ENCODE measurements at places on chromosomes 5 and 9.
A peak's percentile ranks its signal among the peaks of the same experiment; 100 is the strongest.

DNA sequence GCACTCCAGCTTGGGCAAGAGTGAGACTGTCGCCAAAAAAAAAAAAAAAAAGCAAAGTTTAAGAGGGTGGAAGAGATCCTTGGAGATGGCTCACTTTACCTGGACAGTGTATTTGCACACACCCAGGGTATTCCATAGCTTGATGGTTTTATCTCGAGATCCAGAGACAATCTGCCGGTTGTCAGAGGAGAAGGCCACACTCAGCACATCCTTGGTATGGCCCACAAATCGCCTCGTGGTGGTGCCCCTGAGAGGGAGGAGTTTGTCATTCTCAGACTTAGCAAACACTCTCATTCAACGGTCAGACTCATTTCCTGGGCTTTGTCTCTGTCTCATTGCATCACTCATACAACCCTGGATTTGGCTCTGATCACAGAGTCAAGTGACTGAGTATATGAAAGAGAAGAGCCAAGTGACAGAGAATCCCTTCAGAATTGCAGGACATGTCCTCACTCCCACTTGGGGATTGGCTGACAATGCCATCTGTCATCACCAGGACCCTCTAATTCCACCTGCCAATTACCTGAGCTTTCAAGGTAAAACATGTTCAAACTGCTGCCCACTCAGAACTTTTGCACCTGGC, 2.2 kb downstream of the RACK1 start:
- peak; percentile 84 for DNase-seq

GRCh38 chr5:28544501-28544900, 1506.1 kb upstream of the CDH9 start:
- no peak for DNase-seq

GRCh38 chr5:136246632-136247031, 53.7 kb upstream of the SMIM32 start:
- DNase-seq: no peak

DNA sequence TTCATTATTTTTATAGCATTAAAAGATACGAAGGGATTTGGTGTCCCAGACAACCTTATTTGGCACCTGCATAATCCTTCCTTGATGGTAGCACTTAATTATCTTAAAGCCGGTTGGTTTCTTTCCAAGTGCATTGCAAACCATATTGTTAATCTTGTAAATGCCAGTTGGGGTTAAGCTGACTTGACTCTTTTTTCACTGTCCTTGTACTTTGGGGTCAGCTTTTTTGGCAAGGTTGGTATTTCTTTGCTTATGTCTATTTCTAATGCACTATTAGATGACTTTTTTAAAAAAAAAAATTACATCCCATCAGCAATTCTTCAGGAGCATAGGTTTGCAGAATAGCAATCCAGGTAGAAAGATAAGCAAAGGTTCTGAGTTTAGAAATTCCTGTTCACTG, 466.8 kb upstream of the TLE4 start:
- DNase-seq: no peak

DNA sequence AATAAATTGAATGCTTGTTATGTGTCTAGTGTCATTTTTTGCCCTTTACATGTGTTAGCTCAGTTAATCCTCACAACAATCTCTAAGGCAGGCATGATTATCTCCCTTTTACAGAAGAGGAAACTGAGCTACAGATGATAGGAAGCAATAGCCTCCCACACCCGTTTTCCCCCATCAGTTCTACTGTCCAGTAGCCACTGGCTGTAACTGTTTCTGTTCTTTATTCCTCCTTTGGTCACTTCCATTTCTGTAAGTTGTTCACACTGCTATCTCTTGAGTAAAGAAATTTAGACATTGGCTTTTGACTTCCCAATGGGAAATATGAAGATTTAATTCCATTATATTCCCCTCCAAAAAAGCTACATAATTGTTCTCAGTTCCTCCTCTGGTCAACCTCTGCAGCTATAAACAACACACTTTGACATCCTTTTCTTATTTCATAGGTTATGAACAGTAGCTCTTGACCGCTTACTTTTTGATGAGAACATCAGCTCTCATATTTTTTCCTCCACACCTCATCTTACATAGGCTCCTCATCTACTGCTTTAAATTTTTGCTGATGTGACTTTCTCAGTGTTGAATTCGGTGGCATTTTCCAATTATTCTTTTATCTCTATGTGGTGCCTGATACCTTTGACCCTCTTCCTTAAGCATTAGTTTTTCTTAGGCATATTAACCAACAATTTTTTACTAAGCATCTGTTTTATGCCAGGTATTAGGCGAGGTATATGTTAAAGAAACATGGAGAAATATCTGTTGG, 21.4 kb downstream of the SPZ1 start:
- no peak for DNase-seq

DNA sequence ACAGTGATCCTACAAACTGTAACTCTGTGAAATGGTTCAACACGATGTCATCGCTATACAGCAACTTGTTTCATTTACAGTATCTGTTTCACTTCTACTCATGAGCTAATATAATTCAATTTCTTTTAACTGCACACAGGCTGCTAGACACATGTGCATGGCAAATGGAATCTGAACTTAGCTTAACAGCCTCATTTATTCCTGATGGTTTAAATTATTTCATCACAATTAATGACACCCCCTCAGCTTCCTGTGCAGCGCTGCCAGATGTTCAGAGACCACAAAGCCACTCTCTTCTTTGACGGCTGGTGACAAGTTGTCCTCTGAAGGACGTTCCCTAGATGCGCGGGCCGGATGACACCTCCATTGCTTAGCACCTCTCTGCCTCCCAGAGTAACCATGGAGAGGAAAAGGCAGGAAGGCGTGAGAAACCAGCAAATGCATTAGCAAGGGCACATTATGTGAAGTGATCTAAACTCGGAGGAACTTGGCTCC, 191.1 kb downstream of the BNC2 start:
- peak; percentile 27 for DNase-seq

GRCh38 chr9:81070689-81071088, 618.7 kb downstream of the TLE1 start:
- DNase-seq: no peak

- peak; percentile 90 for DNase-seq
Observed at GRCh38 chr5:134247428-134248224, 21.8 kb upstream of the PPP2CA start.

DNA sequence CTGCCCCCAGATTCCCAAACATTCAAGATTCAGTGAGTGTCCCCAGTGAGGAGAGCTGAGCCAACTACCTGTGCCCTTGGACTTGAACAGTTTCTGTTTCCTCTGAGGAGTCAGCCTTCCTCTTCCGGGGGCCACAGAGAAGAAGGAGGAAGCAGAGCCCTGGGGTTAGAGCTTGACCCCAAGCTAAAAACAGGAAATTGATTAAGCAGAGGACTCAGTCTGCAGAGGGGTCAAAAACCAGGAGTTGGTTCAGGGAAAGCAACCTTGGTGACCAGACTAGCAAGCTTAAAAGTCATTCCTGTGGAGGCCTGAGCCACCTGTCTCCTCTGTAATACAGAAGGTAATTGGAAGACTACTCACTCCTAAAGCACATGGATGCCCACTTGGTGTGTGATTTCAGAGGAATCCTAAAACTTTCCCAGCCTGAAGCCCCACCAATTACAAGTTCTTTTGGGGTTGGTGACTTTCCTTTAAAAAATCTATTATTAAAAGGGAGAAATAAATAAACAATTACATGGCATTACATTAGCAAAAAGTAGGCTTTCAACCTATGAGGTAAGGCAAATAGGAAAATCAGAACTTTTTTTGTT, 64.2 kb upstream of the SELENOP start:
- no peak for DNase-seq

DNA sequence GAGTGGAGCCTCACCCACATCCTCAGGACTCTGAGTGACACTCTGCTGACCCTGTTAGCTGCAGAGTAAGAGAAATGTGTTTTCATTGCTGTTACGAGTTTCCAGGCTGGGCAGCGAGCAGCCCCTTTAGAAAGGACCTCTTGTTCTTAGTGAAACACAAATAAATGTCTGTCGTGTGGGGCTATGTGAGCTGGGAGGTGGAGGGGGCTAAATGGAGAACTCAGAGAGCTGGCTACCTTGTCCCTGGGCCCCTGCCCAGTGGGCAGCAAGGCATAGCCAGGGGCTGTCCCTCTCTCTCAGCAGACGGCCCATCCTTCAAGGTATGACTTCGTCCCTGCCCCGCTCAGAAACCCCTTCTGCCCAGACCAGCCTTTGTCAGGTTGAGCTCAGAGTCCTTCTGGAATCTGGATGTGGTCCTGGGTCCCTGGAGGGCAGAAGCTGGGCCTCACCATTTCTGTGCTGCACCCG, 10.2 kb downstream of the DCANP1 start:
- DNase-seq: no peak

DNA sequence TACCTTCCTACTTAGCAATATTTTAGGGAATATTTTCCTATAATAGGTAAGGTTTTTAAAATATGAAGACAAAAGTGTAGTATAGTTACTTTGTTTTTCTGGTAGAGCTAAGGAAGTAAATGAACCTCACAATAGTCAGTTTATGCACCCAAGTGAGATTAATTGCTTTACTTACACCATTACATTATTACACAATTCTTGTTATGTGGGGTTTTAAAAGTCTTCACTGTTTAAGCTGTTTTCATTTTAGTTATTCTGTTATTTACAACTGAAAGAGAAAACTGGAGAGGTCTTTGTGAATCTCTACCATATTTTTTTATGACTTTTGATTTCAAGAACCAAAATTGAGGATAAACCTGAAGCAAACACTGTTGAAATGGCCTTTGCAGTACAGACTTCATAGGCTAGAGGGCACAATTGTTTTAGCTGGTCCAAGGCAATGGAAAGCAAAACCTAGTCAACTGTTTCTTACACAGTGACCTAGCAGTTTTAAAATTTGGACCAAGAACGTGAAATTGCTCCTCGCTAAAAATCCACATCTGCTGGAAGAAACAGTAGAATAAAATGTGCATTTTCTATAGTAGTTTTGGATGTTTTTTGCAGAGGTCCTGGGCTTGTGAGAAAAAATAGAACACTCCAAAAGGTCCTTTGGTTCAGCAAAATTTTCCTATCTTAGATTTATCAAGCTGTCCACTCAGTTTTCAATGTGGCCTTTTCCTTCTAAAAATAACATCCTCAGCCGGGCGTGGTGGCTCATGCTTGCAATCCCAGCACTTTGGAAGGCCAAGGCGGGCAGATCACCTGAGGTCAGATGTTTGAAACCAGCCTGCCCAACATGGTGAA, 66.4 kb upstream of the FER start:
- DNase-seq: peak; percentile 71

GRCh38 chr5:175895686-175896102, 24.3 kb downstream of the CPLX2 start:
- no peak for DNase-seq

DNA sequence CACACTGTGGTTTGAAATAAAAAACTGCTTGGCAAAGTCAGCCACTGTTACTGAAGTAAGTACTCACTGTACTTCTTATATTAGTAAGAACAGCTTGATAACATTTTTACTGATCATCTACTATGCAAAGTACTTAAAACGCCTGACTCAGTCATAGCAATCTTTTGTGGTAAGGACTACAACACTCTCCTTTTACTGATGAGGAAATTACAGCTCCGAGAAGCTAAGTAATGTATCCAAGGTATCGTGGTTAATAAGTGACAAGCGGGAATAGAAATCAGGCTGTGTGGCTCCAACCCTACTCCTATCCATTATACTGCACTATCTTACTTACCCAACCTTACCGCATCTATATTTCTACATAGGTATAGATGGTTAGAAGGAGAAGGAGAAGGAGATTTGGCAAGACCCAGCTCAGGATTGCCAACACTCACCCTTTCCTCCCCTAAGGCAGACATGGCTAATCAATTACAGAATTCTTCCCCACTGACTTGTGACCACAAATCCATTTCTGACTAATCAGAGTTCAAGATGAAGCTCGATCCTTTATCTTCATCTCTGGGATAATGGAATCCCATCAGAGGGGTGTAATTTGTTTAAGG, 281.4 kb downstream of the SPOCK1 start:
- no peak for DNase-seq

DNA sequence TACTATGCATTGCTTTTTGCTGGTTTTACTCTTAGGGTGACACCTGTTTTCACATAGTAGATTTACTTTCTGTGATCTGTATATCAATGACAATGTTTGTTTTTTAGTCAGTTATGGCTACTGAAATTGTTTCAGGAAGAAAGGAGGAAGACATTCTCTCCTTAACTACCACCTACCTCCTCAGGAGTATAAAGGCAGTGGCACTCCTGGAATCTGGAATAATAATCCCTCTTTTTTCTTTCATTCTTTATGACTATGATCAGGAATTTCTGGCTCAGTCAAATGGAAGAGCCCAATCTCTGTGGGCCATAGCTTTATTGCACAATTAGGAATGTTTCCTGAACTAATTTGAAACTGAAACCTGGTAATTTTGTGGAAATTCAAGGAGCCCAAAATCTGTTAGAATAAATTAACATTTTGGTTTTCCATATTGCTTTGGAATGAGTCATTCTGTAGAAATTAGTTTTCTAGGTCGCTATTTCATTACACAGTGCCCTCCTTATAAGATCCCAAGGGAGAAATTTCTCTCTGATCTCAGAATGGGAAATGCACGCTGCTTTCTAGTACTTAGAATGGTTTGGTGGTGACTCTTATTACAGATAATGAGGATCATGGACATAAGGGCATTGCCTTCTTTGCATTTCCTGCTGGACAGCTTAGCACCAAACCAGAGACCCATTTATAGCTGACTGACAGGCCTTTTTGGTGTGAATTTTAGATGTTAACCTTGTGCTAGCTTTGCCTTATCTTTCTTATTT, 95.3 kb upstream of the VLDLR start:
- no peak for DNase-seq

DNA sequence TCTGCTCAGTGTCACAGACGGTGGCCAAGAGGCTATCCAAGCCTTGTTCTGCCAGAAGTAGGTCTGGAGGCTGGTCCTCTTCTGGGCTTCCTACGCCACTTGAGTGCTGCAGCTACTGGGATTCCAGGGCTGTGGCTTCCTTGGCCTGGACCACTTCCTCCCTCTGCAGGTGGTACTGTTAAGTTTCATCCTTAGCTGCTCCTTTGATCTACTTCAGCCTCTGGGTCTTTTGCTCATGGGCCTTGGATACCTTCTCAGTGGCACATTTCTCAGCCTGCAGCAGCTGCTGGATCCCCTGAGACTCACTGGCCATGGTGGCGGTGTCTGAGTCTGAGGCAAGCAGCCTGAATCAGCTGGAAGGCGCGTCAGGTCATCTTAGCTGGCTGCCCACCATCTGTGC, 10.3 kb downstream of the CNOT8 start:
- no peak for DNase-seq

DNA sequence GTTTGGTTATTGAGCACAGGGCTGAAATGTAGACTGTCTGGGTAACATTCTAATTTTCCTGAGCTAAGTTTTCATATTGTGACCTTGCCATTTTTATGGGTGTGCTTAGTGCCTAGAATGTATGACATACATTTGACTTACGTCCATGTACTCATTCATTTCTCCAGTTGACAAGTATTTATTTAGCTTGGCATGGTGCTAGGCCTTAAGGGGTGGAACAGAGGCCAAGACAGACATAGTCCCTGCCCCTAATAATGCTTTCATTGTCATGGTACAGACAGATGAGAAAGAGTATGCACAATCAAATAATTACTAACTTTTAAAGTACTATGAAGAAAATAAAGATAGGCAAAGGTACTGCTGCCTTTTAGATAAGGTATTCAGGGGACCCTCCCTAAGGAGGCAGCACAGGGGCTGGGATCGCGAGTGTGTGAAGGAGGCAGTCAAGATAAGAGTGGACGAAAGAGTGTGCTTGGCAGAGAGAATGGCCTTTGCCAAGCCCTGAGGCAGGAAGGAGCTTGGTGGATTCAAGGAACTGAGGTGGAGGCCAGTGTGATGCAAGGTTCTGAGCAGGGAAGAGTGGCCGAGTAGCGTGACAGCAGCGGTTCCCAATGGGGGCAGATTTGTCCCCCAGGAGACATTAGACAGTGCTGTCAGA, 128.0 kb downstream of the PIP5K1B start:
- no peak for DNase-seq

GRCh38 chr5:848671-849111, 2.1 kb downstream of the ZDHHC11 start:
- no peak for DNase-seq
